ENCODE measurements at places on chromosomes 1 and 21. TPM values are rescaled to one million over a fixed set of nuclear protein-coding genes. Genes with fewer than 3 reads are reported as not detected.

The CLCA1 gene
- total RNA-seq = not detected

The GLMN gene
- total RNA-seq = 14.8 TPM

The KAZN gene
- 0.18 TPM for total RNA-seq

The RCSD1 gene
- total RNA-seq = 149 TPM

The CDK11B gene
- 44.3 TPM for total RNA-seq

The NBPF20 gene
- total RNA-seq = 3.3 TPM

The DNM3 gene
- total RNA-seq = 2.3 TPM

The RAB42 gene
- total RNA-seq = not detected

The FHL3 gene
- 11.0 TPM for total RNA-seq

The AADACL3 gene
- total RNA-seq = not detected

The ERICH3 gene
- not detected for total RNA-seq

The NBPF26 gene
- total RNA-seq = 57.0 TPM

The SLC45A3 gene
- total RNA-seq = 0.25 TPM

The FCER1A gene
- not detected for total RNA-seq

The SPRTN gene
- total RNA-seq = 16.3 TPM

The DNAH14 gene
- total RNA-seq = 0.08 TPM

The TEX38 gene
- not detected for total RNA-seq

The GUCA2B gene
- total RNA-seq = not detected

The ADCY10 gene
- total RNA-seq = 1.1 TPM

The BARHL2 gene
- total RNA-seq = not detected

The SLX9 gene
- 27.9 TPM for total RNA-seq

The PGLYRP4 gene
- not detected for total RNA-seq

The PTPN7 gene
- total RNA-seq = 35.9 TPM

The TFF3 gene
- total RNA-seq = not detected
